ENCODE measurements at places on chromosomes 11 and 22. TPM values are rescaled to one million over a fixed set of nuclear protein-coding genes. Genes with fewer than 3 reads are reported as not detected.

Gene MS4A3
- total RNA-seq = not detected

Gene OR8D1
- not detected for total RNA-seq

Gene OR51E1
- 3.0 TPM for total RNA-seq

Gene MOV10L1
- total RNA-seq = not detected

Gene ZNF202
- total RNA-seq = 5.6 TPM

Gene RAG1
- total RNA-seq = 1.1 TPM

Gene NFAM1
- total RNA-seq = 0.83 TPM

Gene SMTNL1
- not detected for total RNA-seq

Gene MMP27
- total RNA-seq = not detected

Gene GPR83
- total RNA-seq = 0.14 TPM

Gene RASD2
- 6.3 TPM for total RNA-seq

DNA sequence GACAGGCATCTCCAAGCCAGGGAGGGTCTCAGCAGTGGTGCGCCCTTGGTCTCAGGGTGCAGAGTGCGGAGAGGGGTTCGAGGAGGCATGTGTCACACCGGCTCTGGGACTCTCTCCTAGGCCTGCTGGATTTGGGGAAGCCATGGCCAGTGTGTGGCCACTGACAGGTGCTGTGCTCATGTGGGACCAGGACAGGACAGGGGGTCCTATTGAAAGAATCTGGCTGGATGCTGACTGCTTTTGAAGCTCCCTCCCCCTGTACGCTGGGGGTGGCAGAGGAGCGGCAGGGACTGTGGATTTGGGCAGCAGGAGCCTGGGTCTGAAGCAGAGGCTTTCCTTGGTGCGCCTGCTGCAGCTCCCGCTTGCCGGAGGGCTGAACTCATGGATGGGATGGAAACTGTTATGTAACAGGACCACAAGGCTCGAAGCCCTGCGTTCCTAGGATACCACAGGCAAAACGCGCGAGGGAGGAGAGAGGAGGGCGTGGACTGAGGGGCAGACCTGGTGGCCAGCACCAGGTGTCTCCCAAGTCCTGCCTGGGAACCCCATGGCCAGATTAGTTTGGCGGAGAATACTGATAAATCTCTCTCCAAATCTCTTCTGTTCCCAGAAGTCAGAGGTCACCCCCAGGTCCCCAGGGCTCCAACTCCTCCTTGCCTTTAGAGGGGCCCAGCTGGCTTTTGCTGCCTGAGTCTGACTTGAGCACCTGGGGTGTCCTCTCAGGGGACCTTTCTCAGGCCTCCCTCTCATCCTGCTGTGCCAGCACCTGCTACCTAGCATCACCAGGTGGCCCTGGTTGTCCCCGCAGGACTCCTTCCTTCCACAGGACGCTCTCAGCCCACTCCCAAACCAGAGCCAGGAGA is 13.8 kb upstream of the TEF start:
- peak; percentile 27 for DNase-seq

DNA sequence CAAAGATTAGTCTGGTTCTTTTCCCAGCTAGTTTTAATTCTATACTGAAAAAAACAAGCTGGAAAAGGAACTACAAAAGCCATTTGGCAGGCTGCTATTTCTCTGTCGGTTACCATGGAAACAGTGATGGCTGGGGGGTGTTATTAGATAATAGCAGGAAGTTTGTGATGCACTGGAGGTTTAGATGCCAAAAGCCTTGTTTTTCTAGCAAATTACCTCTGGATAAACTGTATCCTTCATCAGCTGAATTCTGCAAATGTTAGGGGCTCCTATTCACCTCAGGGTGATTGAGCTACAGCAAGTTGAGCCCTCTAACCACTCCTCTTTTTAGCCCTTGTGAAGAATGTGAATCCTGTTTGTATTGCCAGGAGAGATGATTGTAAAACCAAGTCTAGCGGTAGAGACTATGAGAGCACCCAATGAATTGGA is 25.2 kb downstream of the ALKBH3 start:
- peak; percentile 76 for DNase-seq

- DNase-seq = no peak
These were observed 390 bp upstream of the CKAP5 start for GRCh38 chr11:46846510-46846830.

- DNase-seq = no peak
These were observed 2.4 kb downstream of the GNB1L start for GRCh38 chr22:19852177-19852781.

DNA sequence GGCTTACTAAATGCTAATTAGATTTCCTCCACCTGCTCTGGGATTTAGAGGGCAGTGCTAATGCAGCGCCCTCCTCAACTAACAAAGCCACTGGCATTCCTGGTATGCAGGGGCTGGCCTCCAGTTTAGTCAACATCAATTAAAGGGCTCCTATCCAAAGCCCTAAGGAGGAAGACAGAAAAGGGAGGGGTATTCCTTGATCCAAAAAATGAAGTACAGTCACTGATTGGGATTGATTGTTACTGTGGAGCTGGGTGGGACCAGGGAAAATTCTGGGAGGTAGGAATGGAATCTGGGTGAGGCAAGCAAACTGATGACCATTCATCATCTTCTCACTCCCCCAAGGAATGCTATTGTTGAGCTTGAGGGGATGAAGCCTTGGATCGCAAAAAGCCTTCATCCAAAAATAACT is 52.2 kb downstream of the GAB2 start:
- DNase-seq = no peak

DNA sequence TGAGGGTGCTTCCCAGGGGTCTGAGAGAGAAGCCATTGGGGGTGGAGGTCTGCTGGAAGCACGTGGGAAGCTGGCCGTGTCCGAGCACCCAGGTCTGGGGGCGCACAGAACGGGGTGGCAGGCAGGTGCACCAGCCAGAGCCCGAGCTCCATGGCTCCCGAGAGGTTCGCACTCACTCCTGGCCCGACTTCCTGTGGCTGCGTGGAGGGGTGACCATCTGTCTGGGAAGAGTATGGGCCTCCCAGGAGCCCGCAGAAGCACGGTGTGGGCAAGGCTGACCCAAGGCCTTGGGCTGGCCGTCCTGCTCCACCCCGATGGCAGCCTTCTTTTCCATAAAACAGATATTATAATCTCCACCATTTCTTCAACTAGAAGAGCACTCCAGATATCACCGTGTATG is 256.0 kb upstream of the B3GAT1 start:
- no peak for DNase-seq

GRCh38 chr22:27420195-27420816 is 381.2 kb downstream of the MN1 start:
- DNase-seq = peak; percentile 36

GRCh38 chr11:126312961-126313360 is 9.1 kb downstream of the DCPS start:
- DNase-seq = no peak

DNA sequence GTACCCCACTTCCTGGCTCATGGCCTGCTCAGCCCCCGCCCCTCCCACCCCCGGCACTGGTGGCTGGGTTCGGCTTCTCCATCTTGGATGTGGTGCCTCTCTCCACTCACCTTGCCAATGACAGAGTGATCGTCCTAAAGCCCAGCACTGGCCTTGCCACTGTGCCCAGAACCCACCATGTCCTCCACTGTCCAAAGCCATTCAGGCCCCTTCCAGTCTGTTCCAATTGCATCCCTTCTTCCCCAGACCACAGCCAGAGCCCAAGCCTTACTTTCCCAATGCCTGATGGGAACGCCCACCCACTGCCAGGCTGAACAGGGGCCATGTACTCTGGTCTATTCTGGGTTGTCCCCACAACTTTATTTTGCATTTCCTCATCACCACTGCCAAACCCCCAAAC is 625.8 kb upstream of the B3GAT1 start:
- DNase-seq = no peak

DNA sequence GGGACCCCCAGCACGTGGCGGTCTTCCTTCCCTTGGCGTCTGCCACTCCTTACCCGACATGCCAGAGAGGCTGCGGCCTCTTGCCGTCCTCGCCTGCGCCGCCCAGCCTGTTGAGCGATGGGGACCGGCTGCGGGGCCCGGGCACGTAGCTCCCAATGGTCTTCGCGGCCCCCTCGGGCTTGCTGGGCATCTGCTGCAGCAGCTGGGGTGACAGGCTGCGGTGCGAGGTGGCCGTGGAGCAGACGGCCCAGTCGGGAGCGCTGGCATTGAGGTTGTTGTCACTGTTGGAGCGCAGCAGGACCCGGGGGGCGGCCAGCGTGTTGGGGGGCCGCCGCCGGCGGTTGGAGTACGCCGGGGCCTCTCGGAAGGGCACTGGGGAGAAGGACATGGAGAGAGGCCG is 422.0 kb downstream of the CTTN start:
- no peak for DNase-seq

DNA sequence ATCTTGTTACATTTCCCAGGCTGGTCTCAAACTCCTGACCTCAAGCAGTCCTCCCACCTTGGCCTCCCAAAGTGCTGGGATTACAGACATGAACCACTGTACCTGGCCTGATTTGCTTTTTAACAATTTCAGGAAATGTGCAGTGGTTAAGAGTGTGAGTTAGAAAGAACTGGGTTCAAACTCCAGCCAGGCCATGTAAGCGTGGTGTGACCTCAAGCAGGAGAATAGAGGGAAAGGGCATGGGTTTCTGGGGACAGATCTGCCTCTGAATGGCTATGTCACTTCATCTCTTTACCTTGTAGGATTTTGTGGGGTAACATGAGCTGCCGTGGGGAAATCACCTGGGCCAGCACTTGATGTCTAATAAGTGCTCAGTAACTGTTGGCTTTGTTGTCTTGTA is 9.3 kb downstream of the SNRPD3 start:
- no peak for DNase-seq

GRCh38 chr11:60121264-60121663 is 32.8 kb downstream of the MS4A2 start:
- DNase-seq = no peak

Data from heart right ventricle (tissue), 16 donors.